ENCODE measurements at places on chromosomes 2 and 18.

DNA sequence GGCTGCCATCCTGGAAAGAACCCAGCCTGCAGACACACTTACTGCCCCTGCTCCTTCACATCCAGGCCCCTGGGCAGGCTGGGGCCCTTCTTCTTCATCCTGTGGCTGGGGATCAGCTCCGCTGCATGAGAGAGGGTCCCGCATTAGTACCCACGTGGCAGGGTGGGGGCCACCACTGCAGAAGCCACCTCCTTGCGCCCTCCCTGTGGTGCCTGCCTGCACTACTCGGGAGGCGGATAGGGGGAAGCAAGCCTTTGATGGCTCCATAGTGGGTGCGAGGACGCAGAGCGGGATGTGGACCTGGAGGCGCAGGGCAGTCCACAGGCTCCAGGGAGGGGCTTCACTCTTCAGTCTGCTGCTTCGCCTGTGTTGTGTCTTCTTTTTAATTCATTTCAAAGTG is 46.7 kb downstream of the GPC1 start:
- no peak for DNase-seq

DNA sequence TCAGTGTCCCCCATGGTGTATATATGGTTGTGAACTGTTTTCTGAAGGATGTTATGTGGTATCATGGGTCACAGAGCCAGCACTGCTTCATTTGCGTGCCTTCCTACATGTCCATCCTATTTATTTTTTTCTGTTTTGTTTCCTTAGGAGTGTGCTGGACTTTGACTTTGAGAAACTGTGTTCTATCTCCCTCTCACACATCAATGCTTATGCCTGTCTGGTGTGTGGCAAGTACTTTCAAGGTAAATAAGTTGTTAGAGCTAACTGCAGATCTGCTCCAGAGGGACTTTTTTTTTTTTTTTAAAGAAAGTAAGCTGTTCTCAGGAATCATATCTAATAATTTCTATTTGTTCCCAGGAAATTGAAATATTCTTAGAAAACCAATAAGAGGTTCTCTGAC is 5.4 kb downstream of the USP39 start:
- DNase-seq: no peak

DNA sequence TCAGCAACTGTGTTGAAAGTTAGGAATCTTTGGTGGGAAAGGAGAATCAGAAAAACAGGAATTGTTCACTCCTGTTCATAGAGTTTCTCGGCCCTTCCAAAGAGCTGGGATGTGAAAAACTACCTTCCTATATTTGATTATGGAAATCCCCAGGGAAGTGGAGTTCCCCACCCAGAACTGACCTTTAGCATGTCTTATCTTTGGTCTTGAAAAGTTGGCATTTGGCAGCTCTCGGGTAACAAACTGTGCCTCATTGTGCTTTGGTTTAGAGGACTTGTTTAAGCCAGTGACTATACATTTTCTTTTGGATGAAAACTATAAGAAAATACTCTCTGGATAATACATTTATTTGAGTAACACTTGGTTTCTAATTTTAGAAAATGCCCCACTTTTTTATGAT is 51.3 kb upstream of the CERS6 start:
- DNase-seq: no peak

- DNase-seq: no peak
Measured at GRCh38 chr2:120729406-120730399, 6.0 kb upstream of the GLI2 start.

- peak; percentile 12 for DNase-seq
Measured at GRCh38 chr2:238761868-238762267, 86.0 kb upstream of the TWIST2 start.

DNA sequence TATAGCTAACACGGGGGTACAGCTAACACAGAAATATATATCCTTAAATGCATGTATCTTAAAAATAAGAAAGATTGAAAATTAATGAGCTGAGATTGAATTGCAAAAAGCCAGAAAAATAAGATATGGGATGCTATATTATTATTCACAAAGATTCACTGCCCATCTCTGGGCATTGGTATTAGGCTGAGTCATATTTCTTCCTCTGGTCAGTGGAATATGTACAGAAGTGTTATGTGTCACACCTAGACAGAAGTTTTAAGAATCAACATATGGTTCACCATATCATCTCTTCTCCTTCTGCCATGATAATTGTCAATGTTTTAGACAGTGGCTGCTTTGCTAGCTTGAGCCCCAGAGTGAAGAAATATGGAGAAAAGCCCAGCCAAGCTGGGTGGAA is 14.0 kb upstream of the MCFD2 start:
- DNase-seq: no peak

- DNase-seq: peak; percentile 44
Measured at GRCh38 chr18:51030537-51031258, 685 bp downstream of the SMAD4 start.

- DNase-seq: no peak
Measured at GRCh38 chr2:69200107-69200520, 186.9 kb downstream of the GFPT1 start.

GRCh38 chr18:48580782-48581181 is 42.0 kb downstream of the CTIF start:
- no peak for DNase-seq

- no peak for DNase-seq
Measured at GRCh38 chr2:214536625-214537024, 125.8 kb downstream of the VWC2L start.

DNA sequence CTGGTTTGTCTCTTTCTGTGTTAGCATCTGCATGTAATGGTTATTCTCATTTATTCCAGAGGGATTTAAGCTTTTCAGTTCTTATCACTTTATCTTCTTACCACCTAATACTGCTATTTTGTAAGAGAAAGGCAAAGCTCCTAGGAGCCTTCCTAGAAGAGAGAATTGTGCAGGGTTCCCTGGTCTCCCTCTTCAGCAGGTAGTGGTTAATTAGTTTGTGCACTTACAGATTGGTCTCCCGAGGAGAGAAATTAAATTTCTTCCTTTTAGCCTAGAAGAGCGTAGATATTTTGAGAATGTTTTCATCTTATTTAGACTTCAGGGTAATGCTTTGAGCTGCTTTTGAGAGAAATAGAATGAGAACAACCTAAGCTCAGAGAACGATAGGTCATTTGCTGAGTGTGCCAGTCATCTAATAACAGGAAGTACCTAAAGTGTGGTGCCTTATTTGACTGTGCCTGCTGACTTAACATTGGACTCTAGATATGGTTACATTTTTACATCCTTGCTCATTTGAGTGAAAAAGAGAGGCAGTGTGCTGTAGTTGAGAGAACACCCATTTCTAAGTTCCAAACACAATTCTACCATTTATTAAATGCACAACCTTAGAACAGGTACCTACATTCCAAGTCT is 651.4 kb downstream of the STK39 start:
- DNase-seq: no peak

DNA sequence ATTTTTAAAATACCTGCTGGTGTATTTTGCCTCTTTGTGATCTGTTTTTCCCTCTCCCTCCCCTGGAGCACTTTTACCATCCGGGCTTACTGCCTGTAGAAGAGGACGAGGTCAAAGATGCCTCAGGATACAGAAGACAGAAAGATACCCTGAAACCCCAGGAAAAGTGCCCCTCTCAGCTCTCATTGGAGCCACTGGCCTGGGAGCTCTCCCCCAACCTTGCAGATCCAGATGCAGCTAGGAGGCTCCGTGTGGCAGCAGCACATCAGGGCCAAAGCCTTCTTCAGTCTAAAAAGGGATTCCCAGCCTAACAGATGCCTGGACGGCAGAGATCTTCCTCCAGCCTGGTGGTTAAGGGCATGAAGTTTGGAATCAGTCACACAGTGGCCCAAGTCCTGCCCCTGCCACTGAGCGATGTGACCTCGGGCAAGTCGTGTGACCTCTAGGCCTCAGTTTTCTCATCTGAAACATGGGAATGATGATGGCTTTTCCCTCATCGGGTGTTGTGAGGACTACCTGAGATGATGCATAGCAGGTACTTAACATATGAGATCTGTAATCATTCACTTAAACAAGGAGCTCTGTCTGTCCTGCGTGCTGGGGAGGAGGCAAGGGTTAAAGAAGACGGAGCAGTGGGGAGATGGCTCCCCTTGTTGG is 239.4 kb downstream of the DYSF start:
- no peak for DNase-seq

DNA sequence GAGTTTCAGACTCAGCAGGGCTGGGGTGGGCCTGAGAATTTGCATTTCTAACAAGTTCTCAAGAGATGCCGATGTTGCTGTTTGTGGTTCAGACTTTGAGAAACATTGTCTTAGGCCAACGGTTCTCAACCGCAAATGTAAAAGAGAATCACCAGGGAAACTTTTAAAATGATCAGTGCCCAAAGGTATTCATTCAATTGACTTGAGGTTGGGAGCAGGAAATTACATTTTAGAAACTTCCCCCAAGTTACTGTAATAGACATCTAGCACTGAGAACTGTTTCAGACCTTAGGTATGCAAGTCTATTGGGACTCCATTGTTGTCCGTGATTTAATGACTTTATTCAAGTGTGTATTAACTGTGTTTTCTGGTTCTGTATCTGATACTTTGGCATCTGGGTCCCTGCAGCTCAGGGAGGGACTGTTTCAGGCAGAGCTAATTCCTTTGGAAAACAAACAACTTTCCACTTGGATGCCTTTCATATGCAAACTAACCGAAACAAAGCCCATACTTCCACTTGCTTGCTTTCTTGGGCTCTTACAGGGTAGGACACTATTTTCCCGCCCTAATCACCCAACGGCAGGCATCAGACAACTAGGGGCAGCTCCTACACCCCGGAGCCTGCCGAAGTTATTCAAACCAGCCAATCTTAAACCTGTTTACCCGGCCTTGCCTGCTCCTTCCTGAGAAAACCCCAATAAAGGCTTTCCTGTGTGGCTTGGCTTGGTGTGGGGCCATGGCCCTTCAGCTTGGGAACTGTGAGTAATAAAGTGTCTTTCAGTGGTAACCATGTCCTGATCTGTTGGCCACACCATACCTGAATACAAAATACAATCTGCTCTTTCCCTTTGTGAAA is 97.6 kb downstream of the POLE4 start:
- no peak for DNase-seq

- peak; percentile 34 for DNase-seq
Measured at GRCh38 chr18:11741505-11742145, 52.6 kb downstream of the GNAL start.

GRCh38 chr2:55771612-55772011 is 78.0 kb upstream of the PNPT1 start:
- no peak for DNase-seq

Data from HEK293T (cell line).